ENCODE measurements at places on chromosomes 4 and X. TPM values are rescaled to one million over a fixed set of nuclear protein-coding genes. Genes with fewer than 3 reads are reported as not detected.

- H3K27ac ChIP-seq = no peak overlapping the region
- H3K27me3 ChIP-seq = no peaks in the 10 kb centered on the region
- no peak overlapping the region for H3K4me3 ChIP-seq
- no peaks in the 10 kb centered on the region for H3K4me1 ChIP-seq
- no peaks in the 10 kb centered on the region for H3K36me3 ChIP-seq
Measured at GRCh38 chrX:19571711-19572110, 56.4 kb upstream of the MAP3K15 start.

- H3K36me3 ChIP-seq = no peaks in the 10 kb centered on the region
- DNase-seq = no peak
- no peak overlapping the region for H3K4me3 ChIP-seq
- no peaks in the 10 kb centered on the region for H3K27me3 ChIP-seq
Measured at GRCh38 chr4:76334885-76335284, 28.4 kb downstream of the STBD1 start.

DNA sequence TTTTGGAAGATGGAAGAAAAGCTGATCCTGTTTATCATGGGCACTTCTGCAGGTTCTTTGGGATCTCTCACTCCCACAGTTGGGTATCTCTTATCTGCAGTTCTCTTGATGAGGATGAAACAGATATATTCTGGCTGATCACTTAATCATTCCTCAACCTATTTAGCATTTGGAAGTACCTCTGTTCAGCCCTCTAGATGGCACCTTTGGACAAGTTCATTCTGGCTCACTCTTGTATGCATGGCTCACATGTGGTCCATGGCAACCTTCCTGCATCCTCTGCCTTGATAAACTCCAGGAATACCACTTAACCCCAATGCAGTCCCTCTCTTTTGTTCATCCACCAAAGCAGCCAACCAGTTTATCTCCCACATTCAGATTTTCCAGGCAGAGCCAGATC is 74.2 kb downstream of the SMARCA5 start:
- no peak overlapping the region for H3K4me3 ChIP-seq
- H3K4me1 ChIP-seq = no peaks in the 10 kb centered on the region
- no peak overlapping the region for H3K27ac ChIP-seq
- no peaks in the 10 kb centered on the region for H3K36me3 ChIP-seq
- H3K27me3 ChIP-seq = no peaks in the 10 kb centered on the region

DNA sequence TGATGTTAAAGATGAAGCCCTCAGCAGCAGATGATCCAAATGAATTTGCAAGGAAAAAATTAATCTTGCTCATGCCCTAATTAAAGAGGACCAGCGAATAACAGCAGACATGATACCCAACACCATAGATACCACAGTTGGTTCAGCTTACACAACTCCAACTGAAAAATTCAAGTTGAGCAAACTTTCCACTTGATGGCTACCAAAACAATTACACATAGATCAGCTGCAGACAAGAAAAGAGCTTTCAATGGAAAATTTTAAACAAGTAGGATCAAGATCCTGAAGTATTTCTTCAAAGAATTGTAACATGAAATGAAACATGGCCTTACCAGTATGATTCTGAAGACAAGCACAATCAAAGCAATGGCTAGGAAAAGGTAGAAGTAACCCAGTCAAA is 90.0 kb downstream of the KLHL13 start:
- no peak for DNase-seq
- H3K36me3 ChIP-seq = no peaks in the 10 kb centered on the region
- no peak overlapping the region for H3K27ac ChIP-seq
- no peak overlapping the region for H3K4me3 ChIP-seq
- no peaks in the 10 kb centered on the region for H3K4me1 ChIP-seq

The IL15 gene
- total RNA-seq = 11.5 TPM

The ARL9 gene
- not detected for total RNA-seq

The GPR143 gene
- total RNA-seq = not detected

The PF4V1 gene
- not detected for total RNA-seq

The MAGEC2 gene
- not detected for total RNA-seq

The PITX2 gene
- total RNA-seq = not detected

The GUCY1B1 gene
- 34.9 TPM for total RNA-seq
